ENCODE measurements at places on chromosomes 5 and 9.

GRCh38 chr5:74953554-74953936 lies 87.4 kb upstream of the FAM169A start:
- no peak for DNase-seq

GRCh38 chr5:15383469-15383868 lies 116.5 kb upstream of the FBXL7 start:
- peak; percentile 61 for DNase-seq

GRCh38 chr5:133382661-133383579 lies 229.4 kb downstream of the FSTL4 start:
- DNase-seq: no peak

- DNase-seq: no peak
Observed at GRCh38 chr9:124758061-124758460, 13.1 kb downstream of the NR6A1 start.

DNA sequence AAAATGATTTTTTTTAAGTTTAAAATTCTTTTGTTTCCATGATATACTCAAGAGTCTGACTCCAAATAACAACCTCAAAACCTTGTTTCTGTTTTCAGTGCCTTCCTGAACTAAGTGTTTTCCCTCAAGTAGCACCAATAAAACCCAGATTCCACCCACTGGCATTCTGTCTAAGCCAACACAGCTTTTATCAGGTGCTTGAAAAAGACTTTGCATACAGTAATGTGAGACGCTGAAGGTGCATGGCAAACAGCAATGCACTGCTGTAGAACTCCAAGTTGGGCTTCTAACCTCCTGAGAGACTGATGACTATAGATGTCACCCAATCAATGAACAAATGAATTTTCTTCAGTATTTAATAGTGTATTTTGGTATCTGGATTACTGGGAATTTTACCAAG lies 95.7 kb downstream of the NFIB start:
- no peak for DNase-seq

GRCh38 chr9:87640385-87640795 lies 85.5 kb upstream of the CTSL start:
- DNase-seq: peak; percentile 78

GRCh38 chr9:89236955-89237573 lies 58.4 kb upstream of the SHC3 start:
- DNase-seq: no peak

GRCh38 chr5:117954331-117954730 lies 1034.0 kb downstream of the DTWD2 start:
- no peak for DNase-seq

- peak; percentile 52 for DNase-seq
Observed at GRCh38 chr5:124602925-124603650, 143.4 kb downstream of the ZNF608 start.

DNA sequence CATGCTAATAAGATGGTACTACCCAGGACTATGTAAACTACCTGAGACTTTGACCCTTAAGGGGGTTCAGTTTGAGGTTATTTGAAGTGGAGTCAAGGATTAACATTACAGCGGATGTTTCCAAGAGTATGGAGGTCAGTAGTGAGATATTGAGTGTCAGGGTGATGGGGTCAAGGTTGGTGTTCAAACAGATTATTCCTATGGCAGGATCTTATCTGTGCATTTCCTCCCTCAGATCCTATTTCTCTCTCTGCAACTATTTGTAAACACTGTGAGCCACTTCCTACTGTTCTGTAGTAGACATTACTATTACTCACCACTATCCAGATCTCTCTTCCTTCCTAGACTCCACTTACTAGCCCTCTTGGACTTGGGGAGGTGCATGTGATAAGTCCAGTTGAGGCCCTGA lies 54.0 kb upstream of the STOM start:
- no peak for DNase-seq

- DNase-seq: no peak
Observed at GRCh38 chr5:134141331-134142050, 27.0 kb downstream of the TCF7 start.

GRCh38 chr9:95083086-95083768 lies 234.3 kb downstream of the FANCC start:
- no peak for DNase-seq

- no peak for DNase-seq
Observed at GRCh38 chr9:106879439-106879882, 16.5 kb downstream of the ZNF462 start.

GRCh38 chr9:97990259-97990658 lies 7.1 kb downstream of the ANP32B start:
- DNase-seq: peak; percentile 27

GRCh38 chr9:91481972-91482371 lies 58.3 kb upstream of the NFIL3 start:
- no peak for DNase-seq

DNA sequence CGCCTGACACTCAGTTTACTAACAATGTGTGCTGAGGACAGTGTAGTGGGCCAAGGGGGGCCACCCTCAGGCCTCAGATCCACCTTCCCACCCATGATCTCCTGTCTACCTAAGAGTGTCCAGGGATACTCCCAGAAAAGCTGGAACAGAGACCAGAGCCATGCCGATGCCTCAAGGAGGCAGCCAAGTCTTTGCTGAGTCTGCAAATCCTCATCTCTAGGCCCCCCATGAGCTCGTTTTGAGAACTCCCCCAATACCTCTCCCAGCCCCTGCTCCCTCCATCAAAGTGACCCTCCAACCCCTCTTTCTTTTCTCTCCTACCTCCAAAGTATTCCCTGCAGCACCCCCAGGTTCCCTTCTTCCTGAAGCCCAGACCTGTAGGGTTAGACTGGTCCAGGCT lies 53.5 kb downstream of the PCDH1 start:
- no peak for DNase-seq

- no peak for DNase-seq
Observed at GRCh38 chr5:105803431-105803830, 1867.3 kb downstream of the EFNA5 start.

GRCh38 chr9:127105805-127106465 lies 16.5 kb downstream of the ANGPTL2 start:
- DNase-seq: peak; percentile 77

GRCh38 chr5:139745132-139745799 lies 50.3 kb upstream of the PSD2 start:
- DNase-seq: no peak

- no peak for DNase-seq
Observed at GRCh38 chr9:111076042-111076441, 37.8 kb upstream of the LPAR1 start.

DNA sequence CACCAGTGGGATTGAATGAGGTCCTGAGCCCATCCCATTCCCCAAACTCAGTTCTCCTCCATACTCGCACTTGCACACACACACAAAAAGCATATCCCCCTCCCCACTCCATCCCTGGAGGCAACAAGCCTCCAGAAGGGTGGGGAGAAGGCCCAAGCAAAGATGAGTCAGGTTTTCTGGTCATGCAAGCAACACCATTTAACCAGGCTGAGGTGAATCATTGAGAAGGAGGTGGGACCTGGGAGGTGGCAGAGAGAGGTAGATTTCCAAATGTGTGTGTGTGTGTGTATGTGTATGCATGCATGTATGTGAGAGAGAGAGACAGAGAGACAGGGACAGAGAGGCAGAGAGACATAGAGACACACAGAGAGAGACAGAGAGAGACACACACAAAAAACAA lies 185.2 kb upstream of the TRIM32 start:
- no peak for DNase-seq

DNA sequence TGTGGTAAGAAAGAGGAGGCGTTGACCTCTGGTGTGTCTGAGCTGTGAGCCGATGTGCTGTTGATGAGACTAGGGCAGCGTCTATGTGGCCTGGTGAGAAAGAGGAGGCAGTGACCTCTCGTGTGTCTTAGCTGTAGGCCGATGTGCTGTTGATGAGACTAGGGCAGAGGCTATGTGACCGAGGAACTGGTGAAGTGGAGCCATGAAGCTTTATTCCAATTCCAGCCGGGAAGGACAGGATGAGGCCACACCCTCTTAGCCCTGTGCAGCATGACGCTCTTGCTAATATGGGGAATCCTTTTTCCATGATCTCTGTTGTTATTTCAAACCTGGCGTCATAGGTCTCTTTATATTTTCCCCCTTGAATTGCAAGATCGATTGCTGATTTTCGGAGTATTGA lies 172.4 kb downstream of the GOLPH3 start:
- no peak for DNase-seq

- no peak for DNase-seq
Observed at GRCh38 chr5:122398016-122398415, 86.0 kb downstream of the SNCAIP start.

- no peak for DNase-seq
Observed at GRCh38 chr5:119527351-119527750, 75.1 kb downstream of the HSD17B4 start.

DNA sequence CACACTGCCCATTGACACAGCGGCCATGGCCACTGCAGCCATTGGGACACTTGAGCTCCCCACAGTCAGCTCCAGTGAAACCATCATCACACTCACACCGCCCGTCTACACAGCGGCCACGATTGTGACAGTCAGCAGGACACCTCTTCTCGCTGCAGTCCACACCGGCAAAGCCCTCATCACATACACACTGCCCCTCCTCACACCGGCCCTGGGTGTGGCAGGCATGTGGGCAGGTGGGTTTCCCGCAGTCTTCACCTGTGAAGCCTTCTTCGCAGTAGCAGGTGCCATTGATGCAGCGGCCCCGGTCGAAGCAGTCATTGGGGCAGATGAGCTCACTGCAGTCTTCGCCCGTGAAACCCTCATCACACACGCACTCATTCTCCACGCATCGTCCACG lies 31.5 kb downstream of the TNC start:
- no peak for DNase-seq

- DNase-seq: no peak
Observed at GRCh38 chr9:71352837-71353236, 231.4 kb upstream of the TRPM3 start.

DNA sequence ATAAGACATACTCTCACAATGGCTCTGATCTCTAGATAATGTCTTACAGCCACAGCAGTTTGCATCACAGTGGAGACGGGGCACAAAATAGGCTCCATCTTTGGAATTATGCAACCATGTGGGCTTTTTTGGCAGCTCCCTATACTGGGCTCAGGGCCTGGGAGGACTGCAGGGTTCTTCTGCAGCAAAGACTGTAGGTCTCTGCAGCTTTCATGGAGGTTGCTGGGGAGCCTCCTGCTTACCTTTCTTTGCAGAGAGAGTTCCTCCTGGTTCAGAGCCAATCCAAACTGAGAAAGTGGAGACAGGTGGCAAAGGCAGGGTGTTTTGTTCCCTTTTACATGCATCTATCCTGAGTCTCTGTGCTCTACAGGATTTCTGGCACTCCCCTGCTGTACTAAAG lies 558.0 kb downstream of the TLR4 start:
- no peak for DNase-seq

DNA sequence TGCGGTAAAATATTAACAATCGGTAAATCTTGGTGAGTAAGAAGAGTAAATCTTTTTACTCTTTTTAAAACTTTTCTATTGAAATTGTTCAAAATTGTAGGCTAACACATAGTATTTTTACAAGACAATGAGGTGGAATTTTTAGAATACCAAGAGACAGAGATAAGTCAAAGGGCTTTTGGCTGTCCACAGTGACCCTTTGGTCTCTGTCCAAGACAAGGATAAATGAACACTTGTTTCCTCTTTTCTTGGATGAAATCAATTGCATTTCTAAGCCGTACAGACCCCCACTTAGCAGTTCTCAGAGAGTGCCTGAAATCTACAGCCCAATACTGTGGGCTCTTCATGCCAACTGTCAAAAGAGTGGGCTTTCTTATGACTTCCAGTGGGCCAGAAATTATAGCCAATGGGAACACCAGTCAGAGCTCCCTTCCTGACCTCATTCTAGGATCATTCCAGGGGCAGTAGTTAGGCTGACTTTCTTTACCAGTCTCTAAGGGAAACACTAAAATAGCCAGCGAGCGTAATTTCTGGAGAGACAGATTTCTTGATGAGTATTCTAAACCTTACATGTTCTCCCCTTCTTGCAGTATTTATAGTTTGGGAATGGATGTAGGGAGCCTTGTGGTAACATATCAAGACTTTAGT lies 74.1 kb downstream of the GALNT10 start:
- DNase-seq: no peak

DNA sequence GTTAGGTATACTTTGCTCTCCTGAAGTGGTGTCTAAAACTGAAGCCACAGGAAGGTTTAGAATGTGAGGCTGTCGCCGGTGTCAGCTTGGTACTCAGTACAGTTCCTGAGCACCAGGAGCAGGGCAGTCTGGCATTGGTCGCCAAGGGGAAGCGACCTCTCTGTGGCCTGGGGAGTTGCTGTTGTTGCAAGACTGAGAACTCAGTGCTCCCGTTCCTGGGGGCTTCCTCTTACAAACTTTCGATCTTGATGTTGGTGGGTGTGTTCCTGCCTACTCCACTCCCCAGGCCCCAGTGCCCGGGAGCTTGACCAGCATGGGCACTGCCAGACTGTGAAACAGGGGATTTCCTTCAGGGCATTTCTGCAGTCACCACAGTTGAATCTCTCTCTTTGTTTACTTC lies 52.4 kb upstream of the PPARGC1B start:
- DNase-seq: no peak

DNA sequence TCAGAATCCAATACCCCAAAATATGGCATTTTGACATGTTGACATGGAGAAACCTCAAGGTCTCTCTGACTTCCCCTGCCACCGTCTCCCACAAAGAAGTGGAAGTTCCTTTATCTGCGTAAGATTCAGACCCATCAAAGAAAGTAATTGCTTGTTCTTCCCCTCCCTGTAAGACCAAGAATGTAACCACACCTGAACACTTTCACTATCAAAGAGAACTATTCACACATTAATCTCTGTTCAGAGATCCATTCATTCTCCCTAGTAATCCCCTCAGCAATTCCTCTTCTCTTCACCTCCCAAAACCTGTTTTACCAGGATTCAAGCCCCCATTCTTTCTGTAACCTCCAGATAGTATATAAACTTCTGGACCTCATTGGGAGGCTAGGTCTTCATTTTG lies 4.1 kb upstream of the SLC1A1 start:
- DNase-seq: no peak

DNA sequence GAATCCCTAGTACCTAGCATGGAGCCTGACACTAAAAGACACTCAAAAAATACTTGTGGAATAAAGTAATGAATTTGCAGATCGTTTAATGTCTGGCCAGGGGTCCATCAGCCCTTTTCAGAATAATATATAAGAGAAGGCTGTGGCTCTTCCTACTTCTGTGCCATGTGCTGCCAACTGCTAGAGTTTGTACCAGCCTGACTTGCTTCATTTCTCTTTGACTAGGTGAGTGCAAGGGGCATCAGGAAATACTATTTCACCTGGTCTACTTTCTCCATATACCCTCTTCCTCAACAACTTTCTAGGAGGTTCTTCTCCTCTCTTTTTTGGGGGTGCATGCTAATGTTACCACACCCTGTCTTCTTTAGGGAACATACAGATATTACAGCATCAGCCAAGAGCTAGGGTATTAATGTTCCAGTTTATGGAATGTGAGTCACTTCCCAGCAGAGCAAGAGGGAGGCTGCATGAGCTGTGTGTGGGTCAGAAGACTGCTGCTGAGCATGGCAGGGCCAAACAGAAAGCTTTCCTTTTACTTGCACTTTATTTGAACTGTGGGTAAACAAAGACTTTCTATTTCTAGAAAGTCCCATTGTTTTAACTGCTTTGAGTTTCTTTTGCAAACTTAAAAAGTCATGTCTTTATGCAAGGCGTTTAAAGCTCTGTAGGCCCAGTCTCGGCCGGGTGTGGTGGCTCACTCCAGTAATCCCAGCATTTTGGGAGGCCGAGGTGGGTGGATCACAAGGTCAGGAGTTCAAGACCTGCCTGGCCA lies 158.9 kb downstream of the ADAMTSL1 start:
- DNase-seq: no peak

GRCh38 chr5:136108180-136108611 lies 24.4 kb upstream of the SMAD5 start:
- DNase-seq: no peak

GRCh38 chr9:42388146-42388690 lies 204.8 kb downstream of the SPATA31A6 start:
- peak; percentile 27 for DNase-seq

GRCh38 chr9:112532427-112532826 lies 45.8 kb downstream of the KIAA1958 start:
- DNase-seq: no peak

Data from SK-N-SH (cell line).